ENCODE measurements at places on chromosomes 13 and 19.

DNA sequence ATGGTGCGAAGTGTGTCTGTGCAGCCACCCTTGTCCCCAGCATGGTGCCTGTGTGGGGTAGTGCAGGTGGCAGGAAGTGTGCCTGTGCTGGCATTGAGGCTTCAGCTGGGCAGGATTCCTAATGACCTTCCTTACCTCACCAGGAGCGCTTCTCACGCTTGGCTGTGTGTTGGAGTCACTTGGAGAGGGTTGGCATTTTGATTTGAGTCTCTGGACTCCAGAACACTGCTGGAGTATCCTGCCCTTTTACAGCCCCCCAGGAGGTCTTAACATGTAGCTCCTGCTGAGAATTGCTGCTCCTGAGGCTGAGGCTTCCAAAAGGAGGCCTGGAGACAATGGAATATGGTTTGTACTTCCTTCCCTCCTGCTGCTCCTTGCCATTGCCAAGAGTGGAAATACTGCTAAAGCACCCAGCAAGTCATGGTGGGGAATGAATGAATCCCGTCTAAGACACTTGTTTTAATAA is 87.1 kb downstream of the ARHGEF7 start:
- DNase-seq, result no peak

- DNase-seq, result peak; percentile 96
Observed at GRCh38 chr13:101875717-101876393, 423.4 kb downstream of the ITGBL1 start.

DNA sequence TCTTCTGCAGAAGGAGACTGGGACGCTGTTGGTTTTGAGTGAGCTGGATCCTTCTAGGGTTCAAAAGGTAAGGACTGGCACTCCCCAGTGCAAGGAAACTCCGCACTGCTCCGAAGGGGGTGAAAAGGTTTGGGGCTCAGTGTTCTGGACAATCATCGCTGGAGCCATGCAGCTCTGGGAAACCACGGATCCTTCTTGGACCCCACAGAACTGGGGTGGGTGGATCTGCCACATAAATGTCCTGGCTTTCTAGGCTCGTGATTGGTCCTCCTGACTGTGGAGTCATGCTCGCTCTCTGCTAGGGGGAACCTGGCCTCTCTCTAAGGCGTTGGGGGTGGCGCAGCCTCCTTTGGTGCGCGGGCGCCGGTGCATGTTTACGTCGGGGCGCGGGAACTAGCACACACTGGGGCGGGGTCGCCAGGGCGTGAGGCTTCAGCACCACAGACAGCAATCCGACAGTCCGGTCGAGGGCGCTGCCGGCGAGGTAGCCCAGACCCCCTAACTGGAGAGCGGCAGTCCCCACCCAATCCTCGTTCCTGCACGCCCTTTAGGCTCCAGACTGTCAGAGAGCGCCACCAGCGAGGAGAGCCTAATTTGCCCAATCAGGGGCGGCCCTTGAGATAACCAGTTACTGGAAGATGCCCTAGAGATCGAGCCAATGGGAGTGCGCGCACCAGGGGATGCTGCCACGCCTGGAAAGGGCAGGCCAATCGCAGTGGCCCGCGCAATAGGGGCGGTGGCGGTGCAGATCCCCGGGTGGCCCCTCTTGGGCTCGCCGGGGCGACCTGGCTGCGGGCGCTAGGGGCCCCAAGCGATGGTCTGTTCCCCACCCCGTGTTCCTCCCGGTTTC is 913 bp upstream of the ELAVL3 start:
- peak; percentile 94 for DNase-seq

DNA sequence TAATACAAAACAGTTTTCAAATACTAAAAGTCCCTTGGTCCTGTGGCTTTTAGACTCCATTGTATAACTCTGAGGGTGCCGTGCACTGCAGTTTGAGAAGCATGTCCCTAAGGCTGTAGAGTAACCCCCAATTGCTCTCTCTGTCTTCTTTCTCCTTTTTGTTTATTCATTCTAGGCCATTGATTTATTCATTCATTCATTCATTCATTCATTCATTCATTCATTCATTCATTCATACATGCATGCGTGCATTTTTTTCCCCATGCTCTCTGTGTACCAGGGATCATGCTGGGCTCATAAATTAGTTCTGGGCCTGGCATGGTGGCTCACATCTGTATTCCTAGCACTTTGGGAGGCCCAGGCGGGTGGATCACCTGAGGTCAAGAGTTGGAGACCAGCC is 19.3 kb downstream of the PRR22 start:
- DNase-seq, result no peak

DNA sequence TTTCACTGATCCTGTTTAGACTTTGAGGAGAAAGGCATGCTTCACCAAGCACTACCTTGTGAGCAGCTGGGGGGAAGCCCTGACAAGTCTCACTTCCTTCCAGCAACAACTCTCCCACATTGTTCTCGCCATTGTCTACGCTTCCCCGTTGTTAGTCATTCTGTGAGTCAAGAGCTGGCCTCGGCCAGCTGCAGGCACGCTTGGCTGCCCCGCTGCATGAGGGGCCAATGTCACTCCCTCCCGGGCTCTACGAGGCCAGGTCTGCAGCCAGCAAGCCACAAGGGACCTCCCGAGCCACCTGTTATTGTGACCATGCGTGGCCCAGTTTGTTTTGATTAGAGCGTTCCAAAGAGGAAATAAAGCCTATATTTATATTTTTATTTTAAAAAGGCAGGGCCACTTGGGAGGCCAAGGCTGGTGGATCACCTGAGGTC is 220.9 kb downstream of the FOXO1 start:
- DNase-seq, result no peak

GRCh38 chr13:109100705-109101304 is 471.4 kb downstream of the MYO16 start:
- peak; percentile 5 for DNase-seq

DNA sequence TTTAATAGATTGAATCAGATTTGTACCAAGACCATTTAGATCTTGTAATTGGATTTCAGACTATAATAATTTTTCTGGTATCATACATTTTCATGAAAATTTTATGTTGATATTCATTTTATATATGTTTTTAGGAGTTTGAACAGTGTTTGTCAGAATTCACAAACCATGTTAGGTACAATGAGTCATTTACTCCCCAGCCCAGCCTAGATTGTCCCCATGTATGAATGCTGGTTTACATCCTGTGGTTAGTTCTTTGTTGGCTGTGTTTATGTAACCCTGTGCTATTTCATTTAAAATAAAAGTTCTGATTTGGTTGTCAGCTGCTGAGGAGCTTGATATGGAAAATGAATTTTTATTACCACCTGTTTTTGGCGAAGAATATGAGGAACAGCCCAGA is 96.7 kb downstream of the GJA3 start:
- DNase-seq, result no peak

DNA sequence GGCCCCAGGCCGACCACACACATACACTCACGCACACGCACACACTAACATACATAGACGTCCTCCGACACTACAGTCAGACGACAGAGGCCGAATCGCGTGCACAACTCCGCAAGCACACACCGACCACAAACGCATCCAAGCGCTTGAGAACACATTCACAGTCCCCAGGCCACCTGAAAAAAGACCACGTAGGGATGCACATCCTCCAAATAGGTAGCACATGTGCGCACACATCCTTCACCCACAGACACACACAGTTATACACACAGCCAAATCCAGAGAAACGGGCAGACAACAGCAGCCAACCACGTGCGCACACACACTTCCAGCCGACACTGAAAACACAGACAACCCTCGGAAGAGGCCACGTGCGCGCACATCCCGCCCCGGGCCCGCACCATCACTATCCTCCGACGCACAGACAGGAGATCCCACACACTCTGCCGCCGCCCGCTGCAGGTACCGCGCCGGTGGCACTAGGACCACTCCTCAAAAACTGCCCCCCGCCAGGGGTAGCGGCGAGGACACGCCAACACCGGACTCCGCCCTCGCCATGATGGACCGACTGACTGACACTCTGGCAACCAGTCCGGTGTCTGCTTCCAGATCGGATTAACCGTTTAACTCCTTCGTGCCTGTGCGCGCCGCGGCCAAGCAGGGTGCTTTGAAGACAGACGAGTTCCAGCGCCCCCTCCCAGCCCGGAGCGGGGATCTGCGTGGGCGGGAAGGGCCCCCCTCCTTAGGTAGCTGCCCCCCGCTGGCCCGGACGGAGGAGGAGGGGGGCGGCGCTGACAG is 493 bp upstream of the PDE4A start:
- peak; percentile 55 for DNase-seq

- no peak for DNase-seq
Observed at GRCh38 chr13:89763005-89763404, 1584.5 kb upstream of the MIR17HG start.

- DNase-seq, result peak; percentile 53
Observed at GRCh38 chr19:14031719-14032480, at the start of gene IL27RA. TSS of gene IL27RA (plus strand) at chr19:14031762. CDS start at chr19:14031873, 111 bp downstream.

GRCh38 chr19:51259348-51260245 is 8.7 kb downstream of the SIGLECL1 start:
- peak; percentile 65 for DNase-seq

DNA sequence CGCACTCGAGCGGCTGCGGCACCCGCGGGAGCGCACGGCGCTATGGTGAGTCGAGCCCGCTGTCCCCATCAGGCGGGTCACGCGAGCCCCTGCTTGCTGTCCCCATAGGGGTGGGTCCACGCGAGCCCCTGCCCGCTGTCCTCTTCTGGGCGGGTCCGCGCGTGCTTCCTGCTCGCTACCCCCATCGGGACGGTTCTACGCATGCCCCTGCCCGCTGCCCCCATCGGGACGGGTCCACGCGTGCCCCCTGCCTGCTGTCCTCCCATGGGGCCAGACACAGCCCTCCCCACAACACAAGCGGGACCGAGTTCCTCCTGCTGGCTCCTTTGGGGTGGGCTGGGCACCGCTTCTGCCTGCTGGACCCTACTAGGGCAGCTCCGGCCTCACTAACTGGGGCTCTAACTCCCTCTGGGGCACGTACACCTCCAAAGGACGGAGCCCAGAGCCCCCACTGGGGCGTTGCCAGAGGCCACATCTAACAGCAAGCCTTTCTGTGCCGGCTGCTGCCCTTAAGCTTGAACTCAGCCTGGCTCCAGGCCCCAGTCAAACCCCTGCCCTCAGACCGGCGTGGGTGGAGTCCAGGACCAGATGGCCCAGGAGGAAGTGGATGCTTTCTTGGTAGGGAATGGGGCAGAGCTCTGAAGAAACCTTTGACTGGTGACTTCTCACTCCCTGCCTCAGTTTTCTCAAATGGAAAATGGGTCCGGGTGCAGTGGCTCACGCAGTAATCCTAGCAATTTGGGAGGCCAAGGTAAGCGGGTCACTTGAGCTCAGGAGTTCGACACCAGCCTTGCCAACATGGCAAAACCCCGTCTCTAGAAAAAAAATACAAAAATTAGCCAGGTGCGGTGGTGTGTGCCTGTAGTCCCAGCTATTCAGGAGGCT is 722 bp downstream of the COLGALT1 start:
- DNase-seq, result peak; percentile 49

- DNase-seq, result no peak
Observed at GRCh38 chr19:40358773-40359172, 10.3 kb downstream of the PLD3 start.

DNA sequence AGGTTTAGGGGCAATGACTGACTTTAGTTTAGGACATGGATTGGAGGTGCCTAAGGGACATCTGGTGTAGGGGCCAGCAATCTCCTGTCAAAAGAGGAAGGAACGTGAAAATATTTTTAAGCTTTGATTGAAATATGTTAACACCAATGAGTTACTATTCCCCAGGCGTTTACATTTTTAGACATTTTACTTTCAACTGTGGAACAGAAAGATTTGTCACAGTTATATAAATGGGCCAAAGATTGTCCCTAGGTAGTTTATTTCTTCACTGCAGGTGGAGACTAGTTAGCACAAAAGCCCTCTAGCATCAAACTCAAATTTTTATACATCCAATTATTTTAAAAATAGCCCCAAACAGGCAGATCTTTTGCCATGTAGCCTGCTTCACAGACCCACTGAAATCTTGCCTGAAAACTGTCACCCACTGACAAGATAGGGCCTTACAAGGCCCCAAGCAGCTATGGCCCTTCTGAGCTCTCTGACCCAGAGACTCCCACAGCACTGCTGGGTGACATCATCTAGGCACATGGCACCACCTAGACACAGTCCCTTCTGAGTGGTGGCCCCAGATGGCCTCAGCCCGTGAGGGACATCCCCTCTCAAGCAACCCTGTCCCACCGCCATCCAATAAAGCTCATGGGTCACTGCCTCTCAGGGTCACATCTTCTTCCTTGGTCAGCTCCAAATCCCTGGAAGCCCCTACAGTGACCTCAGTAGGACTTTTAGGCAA is 64.8 kb upstream of the DOCK9 start:
- no peak for DNase-seq

DNA sequence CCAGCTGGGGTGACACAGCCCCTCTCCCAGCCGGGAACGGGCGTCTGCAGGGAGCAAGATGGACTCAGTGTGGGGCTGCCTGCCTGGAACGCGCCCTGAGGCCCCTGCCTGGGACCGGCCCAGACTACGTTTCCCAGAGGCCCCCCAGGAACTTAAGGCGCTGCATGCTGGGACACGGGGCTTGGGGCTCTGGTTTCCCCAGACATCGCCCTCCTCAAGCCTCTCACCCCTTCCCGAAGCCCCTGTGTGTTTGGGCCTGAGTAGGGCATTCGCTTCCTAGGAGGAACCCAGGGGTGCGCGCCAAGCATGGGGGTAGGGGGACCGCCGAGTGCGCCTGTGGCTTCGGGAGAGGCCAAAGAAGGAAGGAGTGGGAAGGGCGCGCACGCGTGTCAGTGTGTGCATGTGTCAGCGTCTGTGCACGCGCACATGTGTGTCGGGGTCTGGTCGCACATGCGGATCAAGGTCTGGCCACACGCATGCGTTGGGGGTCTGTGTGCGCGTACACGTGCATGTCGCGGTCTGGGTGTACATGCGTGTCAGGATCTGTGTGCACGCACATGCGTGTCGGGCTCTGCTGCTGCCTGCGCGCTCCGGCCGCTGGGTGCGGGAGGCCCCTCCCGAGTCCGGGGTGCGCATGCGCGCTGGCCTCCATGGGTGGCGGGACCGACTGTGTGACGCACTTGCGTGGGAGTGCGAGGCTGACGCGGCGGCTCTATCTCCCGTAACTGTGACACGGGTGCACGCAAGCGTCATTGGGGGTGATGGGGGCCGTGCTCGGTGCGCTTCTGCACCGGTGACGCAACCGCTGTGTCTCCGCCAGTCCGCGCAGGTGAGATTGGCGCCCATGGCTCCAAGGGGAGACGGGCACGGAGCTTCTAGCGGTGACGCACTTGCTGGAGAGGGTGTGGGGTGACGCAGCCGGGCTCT is 16.2 kb downstream of the ZNF331 start:
- DNase-seq, result peak; percentile 38

DNA sequence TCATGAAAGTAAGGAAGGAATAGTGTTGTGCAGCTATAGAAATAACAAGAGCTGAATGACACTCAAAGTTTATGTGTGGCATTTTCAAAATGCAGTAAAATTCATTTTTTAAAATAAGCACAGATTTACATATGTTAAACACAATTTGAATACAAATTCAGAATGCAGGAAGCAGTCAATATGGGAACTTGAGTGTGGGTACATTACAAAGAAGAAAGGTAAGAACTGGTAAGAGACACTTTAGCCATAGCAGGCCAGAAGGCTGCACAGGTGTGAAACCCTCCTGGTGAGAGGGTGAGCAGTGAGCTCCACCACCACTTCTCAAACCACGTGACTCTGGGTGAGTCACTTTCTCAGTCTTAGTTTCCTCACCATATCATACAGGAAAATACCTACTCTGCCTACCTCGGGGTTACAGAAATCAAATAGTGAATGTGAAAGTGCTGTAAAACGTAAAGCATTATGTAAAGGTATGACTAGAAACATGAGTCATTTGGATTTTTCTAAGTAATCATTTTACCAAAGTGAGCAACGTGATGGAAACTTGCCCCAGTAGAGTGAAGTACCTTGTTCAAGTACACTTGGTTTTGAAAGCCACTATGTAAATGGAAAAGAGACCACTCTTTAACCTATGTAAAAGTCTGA is 40.5 kb downstream of the USP12 start:
- DNase-seq, result no peak
